ENCODE measurements at places on chromosomes 5 and 9. TPM values are rescaled to one million over a fixed set of nuclear protein-coding genes. Genes with fewer than 3 reads are reported as not detected.

Gene ACOT12
- not detected for total RNA-seq

Gene FOXD4L3
- not detected for total RNA-seq

- no peak for DNase-seq
These were observed 27.1 kb downstream of the GRAMD2B start for GRCh38 chr5:126450346-126450745.

DNA sequence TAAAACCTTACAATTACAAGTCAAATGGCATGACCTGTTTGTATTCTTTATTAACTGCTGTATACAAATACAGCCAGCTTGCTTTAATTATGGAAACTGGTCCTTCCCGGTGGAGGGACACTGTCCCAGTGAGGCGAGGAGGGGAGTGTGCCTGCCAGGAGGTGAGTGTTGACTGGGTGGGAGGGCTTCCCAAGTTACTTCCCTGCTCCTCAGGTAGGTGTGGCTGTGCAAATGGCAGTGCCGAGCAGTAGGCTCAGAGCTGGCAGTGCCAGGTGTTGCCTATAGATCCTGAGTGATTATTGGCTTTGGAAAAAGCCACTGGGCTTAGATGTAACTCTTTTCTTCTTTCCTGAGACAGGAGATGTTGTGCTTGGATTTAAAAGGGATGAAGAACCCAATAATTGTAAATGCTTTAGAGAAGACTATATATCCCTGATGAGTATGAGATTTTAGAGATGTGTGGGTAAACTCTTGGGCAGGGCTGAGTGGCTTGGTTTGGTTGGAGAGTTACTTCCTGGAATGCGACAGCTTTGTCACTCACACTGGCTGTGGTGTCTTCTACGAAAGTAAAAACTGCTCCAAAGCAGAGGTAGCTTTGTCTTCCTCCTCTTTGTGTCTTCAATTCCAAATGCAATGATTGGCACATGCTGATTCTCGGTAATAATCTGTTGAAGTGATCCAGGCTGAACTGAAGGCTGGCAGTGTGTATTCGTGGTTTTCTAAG, 43.7 kb downstream of the GLRX start:
- DNase-seq, result no peak

DNA sequence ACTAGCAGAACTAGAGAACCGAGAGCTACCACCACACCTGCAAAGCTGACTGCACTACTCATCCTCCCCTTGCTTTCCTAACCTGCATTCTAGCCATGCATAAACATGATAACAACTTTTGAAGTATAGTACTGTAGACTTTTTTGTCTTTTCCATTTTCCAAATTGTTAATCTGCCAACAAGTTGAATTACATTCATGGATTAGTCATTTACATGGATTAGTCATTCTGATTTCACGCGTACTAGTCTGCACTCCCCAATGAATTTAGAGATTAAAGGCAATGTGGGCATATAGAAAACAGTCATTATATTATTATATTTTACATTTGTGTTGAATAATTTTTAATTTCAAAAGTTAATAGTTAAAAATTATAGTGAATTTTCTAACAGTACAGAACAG, 81.4 kb downstream of the EDIL3 start:
- DNase-seq, result no peak

- DNase-seq, result peak; percentile 45
These were observed 232.0 kb upstream of the ANKRD55 start for GRCh38 chr5:56464935-56465768.

DNA sequence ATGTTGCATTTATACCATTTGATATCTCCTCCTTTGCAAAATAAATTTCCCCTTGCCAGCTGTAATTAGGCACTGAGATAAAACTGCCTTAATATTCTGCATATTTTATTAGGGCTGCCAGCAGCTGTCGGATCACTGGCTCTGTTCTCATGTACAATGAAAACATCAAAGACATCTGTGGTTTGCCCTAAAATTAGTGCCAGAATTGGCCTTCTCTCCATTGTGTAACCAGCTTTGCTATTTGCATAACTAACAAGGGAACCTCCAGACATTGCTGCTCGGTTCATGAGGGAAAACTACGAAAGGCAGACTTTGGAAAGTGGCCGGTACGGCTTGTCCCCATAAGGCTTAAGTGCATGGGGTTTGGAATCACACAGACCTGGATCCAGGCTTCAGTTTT, 45.5 kb upstream of the KIF2A start:
- DNase-seq, result peak; percentile 70

DNA sequence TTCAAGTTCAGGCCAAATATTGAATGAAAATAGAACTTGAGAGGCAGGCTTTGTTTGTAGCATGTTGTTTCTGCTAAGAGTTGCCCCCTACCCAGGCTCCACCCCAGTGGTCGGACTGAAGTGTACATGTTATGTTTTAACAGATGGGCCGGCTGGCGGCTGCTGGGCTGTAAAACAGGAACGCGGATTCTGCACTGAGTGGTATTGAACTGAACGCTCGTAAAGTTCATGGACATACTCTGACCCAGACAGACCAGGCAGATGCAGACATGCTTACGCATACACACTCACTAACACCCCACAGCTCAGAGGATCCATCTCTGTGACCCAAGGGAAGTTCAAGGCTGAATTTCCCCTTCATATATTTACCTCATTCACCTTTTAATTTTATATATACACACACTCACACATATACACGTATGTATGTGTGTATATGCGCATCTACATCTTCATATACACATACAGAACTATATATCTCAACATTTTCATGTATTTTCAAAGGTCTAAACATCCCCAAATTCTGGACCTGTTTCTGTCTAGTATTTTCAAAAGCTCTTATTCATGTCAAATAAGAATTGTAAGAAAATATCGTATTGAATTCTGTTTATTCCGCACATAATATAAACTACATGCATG, 1.4 kb downstream of the MARCHF3 start:
- peak; percentile 71 for DNase-seq

Measured in tongue (tissue), 3 donors.